Spinal cord (tissue), 10 donors: ENCODE measurements at places on chromosomes 1 and 21.

DNA sequence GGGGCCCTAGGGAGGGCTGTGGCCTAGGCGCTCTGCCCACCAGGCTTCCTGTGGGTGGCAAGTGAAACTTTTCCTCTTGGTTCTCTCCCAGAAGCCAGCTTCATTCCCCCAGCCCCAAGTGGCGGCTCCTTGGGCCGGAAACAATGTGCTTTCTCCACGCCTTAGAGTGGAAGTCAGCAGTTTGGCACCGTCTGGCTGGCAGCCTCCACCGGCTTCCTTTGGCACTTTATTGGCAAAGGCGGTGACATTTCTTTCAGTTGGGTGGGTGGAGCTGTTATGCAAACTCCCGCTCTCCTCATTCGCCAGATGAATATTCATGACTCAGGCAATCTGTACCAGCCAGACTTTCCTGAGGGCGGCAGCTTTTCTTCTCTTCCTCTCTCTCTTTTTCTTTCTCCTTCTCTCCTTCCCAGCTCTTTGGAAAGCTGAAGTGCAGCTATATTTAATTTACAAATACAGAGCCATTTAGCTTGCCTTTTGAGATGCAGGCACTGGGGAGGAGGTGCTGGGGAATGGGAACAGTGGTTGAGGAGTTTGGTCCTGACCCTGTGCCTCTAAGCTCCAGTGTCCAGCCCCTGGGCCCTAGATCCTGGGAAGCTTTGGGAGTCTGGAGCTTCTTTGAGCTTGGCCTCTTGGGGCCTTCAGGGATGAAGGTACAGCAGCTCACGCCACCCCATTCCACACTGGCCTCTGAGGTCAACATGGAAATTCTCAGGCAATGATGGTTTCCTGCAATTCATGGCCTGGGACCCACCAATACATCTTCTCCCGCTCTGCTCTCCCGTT, 67.8 kb upstream of the POU3F1 start:
- no peak for DNase-seq

DNA sequence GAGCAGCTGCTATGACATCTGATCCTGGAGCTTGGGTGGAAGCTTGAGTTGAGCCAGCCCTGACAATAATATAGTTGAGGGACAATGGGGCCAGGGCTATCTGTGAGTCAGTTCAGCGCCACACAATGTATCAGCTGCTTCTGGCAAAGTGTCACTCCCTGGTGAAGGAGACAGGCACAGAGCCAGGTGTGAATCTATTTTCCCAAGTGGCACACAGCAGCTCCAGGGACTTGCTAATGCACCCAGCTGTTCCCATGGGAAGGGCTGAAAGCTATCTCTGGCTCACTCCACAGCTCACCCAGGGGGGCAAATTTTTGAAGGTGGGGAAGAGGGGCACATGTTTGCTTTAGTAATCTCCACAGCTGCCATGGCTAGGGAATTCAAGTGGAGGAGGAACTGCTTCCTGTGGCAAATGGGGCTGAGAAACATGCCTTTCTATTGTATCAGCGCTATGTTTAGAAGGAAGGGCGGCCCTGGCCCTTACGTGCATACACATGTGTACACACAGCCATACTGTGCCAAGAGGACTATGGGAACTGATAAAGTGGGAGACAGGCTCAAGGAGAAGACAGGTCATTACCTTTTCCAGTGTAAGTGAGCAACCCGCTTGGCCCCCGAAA, 2.2 kb downstream of the CYB5R1 start:
- DNase-seq: no peak

GRCh38 chr21:23162198-23162946, 2164.2 kb downstream of the NCAM2 start:
- no peak for DNase-seq

- no peak for DNase-seq
Measured at GRCh38 chr1:166789286-166789685, 50.0 kb upstream of the POGK start.
